ENCODE measurements at places on chromosomes 3 and 15.

GRCh38 chr3:120274739-120275167 is 10.3 kb downstream of the GPR156 start:
- no peak for DNase-seq

- DNase-seq, result peak; percentile 72
These were observed 77.2 kb downstream of the SCN10A start for GRCh38 chr3:38738630-38739395.

GRCh38 chr3:102104033-102104432 is 254.7 kb downstream of the NFKBIZ start:
- DNase-seq, result no peak

- DNase-seq, result no peak
These were observed 95.7 kb downstream of the VGLL3 start for GRCh38 chr3:86895202-86895601.

GRCh38 chr3:193869221-193870201 is 266.4 kb upstream of the HES1 start:
- DNase-seq, result peak; percentile 42

- no peak for DNase-seq
These were observed 86.9 kb downstream of the CRYGS start for GRCh38 chr3:186457236-186457635.

- no peak for DNase-seq
These were observed 581.1 kb downstream of the ZNF385D start for GRCh38 chr3:21169948-21170347.
